ENCODE measurements at places on chromosomes 3 and 15. TPM values are rescaled to one million over a fixed set of nuclear protein-coding genes. Genes with fewer than 3 reads are reported as not detected.

The CKMT1A gene
- total RNA-seq: 8.1 TPM

The FYTTD1 gene
- total RNA-seq: 21.0 TPM

The TRIM42 gene
- not detected for total RNA-seq

The THBS1 gene
- 168 TPM for total RNA-seq

The AGBL1 gene
- total RNA-seq: not detected

Measured in epithelial cell of proximal tubule (primary cell).